ENCODE measurements at places on chromosomes 4 and X. TPM values are rescaled to one million over a fixed set of nuclear protein-coding genes. Genes with fewer than 3 reads are reported as not detected.

GRCh38 chrX:151042842-151043241, 59.7 kb downstream of the HMGB3 start:
- no peaks in the 10 kb centered on the region for H3K4me1 ChIP-seq
- no peak overlapping the region for H3K27ac ChIP-seq
- no peak for DNase-seq
- H3K36me3 ChIP-seq = no peaks in the 10 kb centered on the region
- H3K4me3 ChIP-seq = no peak overlapping the region

Gene SSX3
- not detected for total RNA-seq

DNA sequence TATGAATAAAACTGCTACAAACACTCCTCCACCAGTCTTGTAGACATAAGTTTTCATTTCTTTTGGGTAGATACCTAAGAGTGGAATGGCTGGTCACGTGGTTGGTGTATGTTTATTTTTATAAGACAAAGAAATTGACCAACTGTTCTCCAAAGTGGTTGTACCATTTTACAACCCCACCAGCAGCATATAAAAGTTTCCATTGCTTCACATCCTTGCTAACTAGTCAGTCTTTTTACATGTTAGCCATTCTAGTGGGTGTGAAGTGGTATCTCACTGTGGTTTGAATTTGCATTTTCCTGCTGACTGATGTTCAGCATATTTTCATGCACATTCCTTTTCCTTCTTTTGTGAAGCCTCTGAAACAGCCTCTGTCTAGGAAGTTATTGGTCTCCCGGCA, 76.2 kb upstream of the ADGRG2 start:
- no peak for DNase-seq
- no peaks in the 10 kb centered on the region for H3K4me1 ChIP-seq
- H3K27ac ChIP-seq = no peak overlapping the region
- H3K36me3 ChIP-seq = peaks cover 2% of the 10 kb centered on the region
- H3K4me3 ChIP-seq = no peak overlapping the region
- 0 out of 2 replicates have a peak, but pooled peaks cover 2% of the 10 kb centered on the region for H3K27me3 ChIP-seq

DNA sequence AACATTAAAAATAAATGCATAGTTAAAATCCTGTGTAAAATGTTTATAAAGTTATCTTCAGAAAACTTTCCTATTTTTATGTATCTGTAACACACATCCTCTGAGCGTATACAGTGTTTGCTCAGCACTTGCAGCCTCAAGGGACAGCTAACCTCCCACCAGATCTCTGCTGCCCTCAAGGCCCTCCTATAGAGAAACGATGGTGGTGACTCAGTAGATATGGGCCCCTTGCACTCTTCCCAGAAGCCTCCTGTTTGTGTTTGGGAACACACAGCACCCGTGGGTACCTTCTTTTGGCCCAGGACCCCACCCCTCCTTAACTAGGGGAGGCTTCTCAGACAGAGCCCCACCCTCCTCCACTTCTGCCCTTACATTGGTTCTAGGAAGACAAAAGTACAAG, 26.7 kb downstream of the PJA1 start:
- H3K4me1 ChIP-seq = peaks cover 15% of the 10 kb centered on the region
- H3K4me3 ChIP-seq = no peak overlapping the region
- no peaks in the 10 kb centered on the region for H3K27me3 ChIP-seq
- no peak for DNase-seq
- H3K27ac ChIP-seq = no peak overlapping the region

Gene ACSL1
- total RNA-seq = 3.1 TPM

GRCh38 chrX:38563030-38563429, 1.7 kb downstream of the TSPAN7 start:
- H3K36me3 ChIP-seq = peaks cover 2% of the 10 kb centered on the region
- H3K27me3 ChIP-seq = no peaks in the 10 kb centered on the region

Data from H9 (cell line).